Thoracic aorta (tissue), 2 donors: ENCODE measurements at places on chromosomes 16 and 17. TPM values are rescaled to one million over a fixed set of nuclear protein-coding genes. Genes with fewer than 3 reads are reported as not detected.

- peaks cover 3% of the 10 kb centered on the region for H3K36me3 ChIP-seq
- no peak for DNase-seq
- no peak overlapping the region for H3K27ac ChIP-seq
- H3K4me3 ChIP-seq: no peak overlapping the region
- H3K27me3 ChIP-seq: no peaks in the 10 kb centered on the region
These were observed 93.2 kb downstream of the AATF start for GRCh38 chr17:37041932-37042331.

DNA sequence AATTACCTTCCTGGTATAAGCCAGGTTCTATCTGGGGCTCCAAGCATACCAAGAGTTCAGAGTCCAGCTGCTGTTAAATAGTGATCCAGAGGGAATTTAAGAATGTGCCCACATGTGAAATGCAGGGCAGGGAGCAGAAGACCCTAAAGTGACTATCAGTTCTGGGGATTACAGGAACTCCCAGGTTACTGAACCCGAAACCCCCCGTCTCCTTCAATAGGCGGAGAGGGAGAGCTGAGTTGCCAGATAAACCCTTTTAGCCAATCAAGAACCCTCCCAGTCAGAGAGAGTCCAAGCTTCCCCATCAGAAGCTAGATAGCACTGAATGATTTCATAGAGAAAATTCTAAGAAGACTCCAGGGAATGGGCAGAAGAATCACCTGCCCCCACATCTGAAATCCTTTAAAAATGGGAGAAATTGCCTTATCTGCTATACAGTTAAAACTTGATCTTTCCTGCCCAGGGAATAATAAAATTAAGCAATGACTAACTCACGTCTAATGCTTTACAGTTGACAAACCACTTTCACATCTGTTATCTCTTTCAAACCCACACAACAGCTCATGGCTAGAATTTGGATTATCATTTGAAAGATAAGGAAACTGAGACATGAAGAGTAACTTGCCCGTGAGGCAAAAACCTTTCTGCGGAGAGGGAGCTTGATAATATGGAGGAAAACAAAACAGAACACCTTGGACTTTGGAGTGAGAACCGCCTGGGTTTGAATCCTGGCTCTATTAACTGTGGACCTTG, 10.2 kb downstream of the NOG start:
- H3K4me3 ChIP-seq: no peak overlapping the region
- no peak for DNase-seq
- no peaks in the 10 kb centered on the region for H3K27me3 ChIP-seq
- H3K27ac ChIP-seq: no peak overlapping the region
- no peaks in the 10 kb centered on the region for H3K36me3 ChIP-seq

DNA sequence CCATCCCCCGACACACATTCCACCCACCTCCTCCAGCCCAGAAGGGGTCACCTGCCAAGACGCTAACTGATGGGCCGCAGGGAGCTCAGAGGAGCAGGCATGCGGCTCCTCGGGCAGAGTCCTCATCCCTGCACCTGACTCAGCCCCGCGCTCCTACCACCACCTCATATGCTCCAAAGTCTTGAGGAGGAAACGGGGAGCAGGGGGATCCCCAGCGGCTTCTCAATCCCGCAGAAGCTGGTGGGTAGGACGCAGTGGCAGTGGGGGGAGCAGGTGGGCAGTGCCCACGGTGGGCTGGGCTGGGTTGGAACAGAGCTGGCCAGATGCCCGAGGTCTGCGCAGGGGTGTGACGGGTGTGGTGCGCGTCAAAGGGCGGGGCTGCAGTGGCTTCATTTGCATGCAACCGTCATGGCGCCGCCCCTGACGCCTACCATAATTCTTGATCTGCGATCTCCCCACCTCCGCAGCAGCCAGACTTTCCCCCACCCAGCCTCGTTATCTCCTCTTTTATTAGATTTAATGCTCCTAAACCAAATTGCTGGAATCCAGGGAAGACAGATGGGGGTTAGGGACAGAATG, 39.0 kb upstream of the EMP2 start:
- H3K4me3 ChIP-seq: peak overlapping the region; percentile 29
- H3K27me3 ChIP-seq: no peaks in the 10 kb centered on the region
- DNase-seq: no peak
- H3K36me3 ChIP-seq: no peaks in the 10 kb centered on the region
- no peaks in the 10 kb centered on the region for H3K4me1 ChIP-seq
- H3K27ac ChIP-seq: no peak overlapping the region

EPOP gene
- 0.54 TPM for total RNA-seq

SOST gene
- total RNA-seq: 45.2 TPM

MYH8 gene
- not detected for total RNA-seq

EFCAB13 gene
- total RNA-seq: 16.7 TPM
